ENCODE measurements at places on chromosomes 2 and 18.

GRCh38 chr2:109350526-109350925 is 221.5 kb downstream of the SH3RF3 start:
- no peak for DNase-seq

GRCh38 chr18:76430636-76431035 is 64.4 kb downstream of the ZNF516 start:
- no peak for DNase-seq

DNA sequence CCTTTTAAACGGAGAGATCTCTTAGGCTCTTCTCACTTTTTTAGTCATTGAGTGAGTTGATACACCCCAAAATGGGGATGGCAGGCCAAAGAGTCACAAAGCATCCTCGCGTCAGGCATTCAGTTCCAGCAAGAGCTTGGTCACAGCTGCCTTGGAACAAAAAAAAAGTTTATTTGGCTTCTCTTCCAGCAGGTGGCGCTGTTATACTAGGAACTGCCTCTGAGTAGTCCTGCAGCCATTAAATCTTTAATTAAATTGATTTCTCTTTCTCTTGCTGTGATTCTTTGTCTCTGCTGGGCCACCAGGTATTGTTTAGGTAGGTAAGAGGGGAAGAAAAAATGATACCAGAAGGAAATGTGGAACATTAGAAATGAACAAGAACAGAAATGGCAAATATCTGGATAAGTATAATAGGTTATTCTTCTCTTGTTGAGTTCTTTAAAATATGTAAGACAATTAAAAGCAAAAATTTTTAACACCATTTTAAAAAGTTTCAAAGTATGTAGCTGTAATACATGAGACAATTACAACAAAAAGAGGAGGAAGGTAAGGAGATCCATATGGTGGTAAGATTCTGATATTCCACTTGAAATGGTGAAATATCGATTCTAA is 175.1 kb downstream of the GALNT1 start:
- DNase-seq = peak; percentile 32

DNA sequence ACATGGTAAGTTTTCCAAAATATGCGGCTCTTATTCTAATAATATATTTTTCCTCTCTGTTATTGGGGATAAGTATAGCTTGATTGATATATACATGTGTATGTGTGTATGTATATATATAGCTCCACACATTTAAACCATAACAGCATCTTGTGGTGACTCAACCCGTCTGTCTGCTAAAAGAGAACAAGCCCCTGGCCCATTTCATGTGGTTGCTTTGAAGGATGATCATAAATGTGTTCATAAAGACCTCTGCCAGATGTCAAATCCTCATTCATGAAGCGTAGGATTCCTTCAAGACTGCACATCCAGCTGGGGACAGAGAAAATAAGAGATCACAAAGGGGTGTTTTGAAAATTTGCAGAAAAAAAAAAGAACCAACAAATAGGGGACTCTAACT is 79.3 kb downstream of the RHOB start:
- no peak for DNase-seq

GRCh38 chr2:238947920-238948710 is 100.2 kb downstream of the TWIST2 start:
- DNase-seq = no peak

- no peak for DNase-seq
These were observed 37.7 kb upstream of the MEX3C start for GRCh38 chr18:51235009-51235789.

DNA sequence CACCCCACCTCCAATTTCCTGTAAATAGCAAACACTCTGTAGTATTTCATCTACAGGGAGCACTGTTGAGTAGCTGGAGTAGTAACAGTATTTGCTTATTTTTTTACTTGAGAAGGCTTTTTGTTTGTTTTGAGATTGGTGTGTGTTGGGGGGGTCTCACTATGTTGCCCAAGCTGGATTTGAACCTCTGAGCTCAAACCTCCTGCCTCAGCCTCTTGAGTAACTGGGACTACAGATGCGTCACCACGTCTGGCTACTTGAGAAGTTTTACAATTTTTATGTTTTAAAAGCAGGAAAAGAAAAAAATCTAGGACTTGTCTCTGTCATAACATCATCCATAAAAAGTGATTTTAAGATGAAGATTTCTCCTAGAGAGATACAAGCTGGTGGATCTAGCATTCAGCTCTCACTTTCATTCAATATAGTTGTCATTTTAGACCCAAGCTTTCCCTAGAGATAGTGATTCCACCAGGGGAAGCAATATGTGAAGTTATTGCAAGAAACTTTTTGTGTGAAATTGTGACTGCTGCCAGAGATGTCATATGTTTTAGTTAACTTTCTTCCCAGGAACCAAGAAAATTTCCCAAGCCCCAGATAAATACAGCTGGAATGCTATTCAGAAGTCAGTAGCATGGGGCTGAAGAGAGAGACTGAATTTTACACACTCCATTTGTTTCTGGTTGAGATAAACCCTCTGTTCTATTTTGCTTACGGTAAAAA is 60.2 kb upstream of the MAP4K3 start:
- no peak for DNase-seq

GRCh38 chr2:144668493-144669110 is 148.7 kb upstream of the ZEB2 start:
- DNase-seq = no peak

DNA sequence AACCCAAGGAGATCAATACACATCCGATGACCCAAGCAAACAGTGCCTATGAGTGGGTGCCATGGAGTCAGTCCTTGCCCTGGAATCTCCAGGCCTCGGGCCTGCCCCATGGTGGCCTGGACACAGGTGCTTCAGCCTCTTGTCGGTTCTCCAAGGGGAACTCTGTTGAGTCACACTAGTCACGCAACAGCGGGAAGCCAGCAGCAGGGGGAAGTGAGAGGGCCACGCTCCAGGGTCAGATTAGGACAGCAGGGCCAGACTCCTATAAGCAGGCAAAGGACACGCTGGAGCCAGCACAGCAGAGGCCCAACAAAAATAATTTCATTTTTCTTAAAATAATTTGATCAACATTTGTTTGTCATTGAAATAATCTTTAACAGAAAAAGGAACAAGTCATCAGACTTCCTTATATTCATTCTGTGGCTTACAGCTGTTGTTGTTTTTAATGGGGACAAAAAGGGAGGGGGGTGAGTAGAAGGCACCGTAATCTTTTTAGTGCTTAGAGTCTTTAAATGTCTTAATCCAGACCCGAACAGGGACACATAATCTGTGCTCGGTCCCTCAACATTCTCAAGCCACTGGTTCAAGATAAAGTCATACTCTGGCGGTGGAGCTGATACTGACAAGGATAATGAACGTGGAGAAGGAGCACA is 16.4 kb upstream of the ARMC9 start:
- DNase-seq = no peak

- DNase-seq = no peak
These were observed 28.3 kb upstream of the UBE2E3 start for GRCh38 chr2:180952082-180952481.

- DNase-seq = no peak
These were observed 151.1 kb upstream of the MSH6 start for GRCh38 chr2:47631792-47632398.

GRCh38 chr2:192288295-192288694 is 93.6 kb upstream of the TMEFF2 start:
- DNase-seq = no peak

DNA sequence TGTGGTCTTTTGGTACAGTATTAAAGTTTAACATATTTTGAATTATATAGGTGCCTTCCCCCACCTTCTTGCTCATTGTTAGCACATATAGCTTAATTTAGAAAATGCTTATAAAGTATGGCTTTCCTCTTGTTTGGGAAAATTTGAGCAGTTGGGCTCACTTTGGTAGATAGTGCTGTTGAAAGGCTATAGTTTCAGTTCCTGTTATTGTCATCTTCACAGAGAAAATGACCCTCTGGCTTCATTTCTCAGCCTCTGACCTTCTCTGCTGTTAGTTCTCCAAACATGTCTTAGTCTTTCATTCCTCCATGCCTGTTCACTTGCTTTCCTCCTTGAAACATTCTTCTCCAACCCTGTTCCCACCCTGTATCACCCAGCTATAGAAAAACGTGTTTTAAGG is 200.6 kb downstream of the WDR7 start:
- no peak for DNase-seq

DNA sequence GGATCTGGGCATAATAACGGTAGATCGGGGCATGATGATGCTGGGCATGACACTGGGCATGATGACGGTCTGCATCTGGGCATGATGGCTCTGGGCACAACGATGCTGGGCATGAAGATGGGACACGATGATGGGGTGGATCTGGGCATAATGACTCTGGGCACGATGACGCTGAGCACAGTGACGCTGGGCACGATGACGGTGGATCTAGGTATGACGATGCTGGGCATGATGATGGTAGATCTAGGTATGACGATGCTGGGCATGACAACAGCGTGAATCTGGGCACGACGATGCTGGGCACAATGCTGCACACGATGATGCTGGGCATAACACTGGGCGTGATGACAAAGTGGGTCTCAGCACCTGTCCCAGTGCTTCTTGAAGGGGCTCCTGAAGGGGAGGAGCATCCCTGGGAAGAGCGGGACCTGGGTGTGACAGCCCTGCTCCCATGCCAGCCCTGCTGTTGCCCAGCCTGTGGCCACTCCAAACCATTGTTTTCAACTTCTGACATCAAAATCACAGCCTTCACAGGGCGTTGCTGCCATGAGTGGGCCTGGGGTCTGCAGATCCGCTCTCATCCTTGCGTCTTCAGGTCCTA is 30.4 kb upstream of the ALLC start:
- no peak for DNase-seq

Data from GM12892 (cell line).